ENCODE measurements at places on chromosomes 6 and 20.

GRCh38 chr6:34496103-34496685 lies 30.3 kb downstream of the PACSIN1 start:
- DNase-seq = no peak

GRCh38 chr20:64030371-64031134 lies 5.4 kb upstream of the C20orf204 start:
- DNase-seq = no peak

- DNase-seq = peak; percentile 10
These were observed 59.9 kb downstream of the SULF2 start for GRCh38 chr20:47725248-47725973.

DNA sequence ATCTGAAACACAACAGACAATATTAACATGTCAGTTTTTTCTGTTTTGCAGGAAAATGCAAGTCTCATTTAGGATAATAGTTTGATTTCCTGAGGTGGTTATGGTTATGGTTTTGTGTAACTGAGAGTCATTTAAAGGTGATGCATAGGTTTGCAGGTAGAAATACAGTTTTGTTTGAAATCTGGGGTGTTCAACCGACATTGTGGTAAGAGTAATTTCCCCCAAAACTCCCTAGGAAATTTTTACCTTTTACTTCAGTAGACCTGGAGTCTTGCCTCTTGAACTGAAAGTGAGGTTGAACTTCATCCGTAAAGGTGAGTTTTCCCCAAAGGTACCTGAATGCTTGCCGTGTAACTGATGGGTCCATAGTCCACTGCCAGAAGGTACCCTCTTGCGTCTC lies 71.4 kb downstream of the JARID2 start:
- no peak for DNase-seq

GRCh38 chr6:20274137-20274536 lies 61.9 kb upstream of the MBOAT1 start:
- DNase-seq = no peak

DNA sequence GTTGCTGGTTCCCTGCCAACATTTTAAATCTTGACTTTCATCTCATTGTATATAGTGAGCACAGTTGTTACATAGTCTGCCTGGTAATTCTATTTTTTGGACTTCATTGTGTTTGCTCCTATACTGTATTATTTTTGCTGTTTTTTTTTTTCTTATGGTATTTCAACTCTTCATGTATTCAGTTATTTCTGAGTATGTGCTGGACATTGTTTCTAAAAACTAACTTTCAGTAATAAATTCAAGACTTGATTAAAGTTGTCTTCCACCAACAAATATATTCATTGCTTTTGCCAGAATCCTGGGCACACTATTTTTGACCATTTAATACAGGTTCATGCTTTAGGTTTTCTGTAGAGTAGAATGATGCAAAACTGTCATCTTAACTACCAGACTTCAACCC lies 698.3 kb downstream of the MAFB start:
- DNase-seq = no peak

GRCh38 chr6:133314947-133315346 lies 73.8 kb downstream of the EYA4 start:
- no peak for DNase-seq

All from C1 segment of cervical spinal cord (tissue), 14 donors.